ENCODE measurements at places on chromosomes 11 and 22.
A peak's percentile ranks its signal among the peaks of the same experiment; 100 is the strongest.

- no peak for DNase-seq
Measured at GRCh38 chr22:39418696-39419095, 19.1 kb downstream of the TAB1 start.

DNA sequence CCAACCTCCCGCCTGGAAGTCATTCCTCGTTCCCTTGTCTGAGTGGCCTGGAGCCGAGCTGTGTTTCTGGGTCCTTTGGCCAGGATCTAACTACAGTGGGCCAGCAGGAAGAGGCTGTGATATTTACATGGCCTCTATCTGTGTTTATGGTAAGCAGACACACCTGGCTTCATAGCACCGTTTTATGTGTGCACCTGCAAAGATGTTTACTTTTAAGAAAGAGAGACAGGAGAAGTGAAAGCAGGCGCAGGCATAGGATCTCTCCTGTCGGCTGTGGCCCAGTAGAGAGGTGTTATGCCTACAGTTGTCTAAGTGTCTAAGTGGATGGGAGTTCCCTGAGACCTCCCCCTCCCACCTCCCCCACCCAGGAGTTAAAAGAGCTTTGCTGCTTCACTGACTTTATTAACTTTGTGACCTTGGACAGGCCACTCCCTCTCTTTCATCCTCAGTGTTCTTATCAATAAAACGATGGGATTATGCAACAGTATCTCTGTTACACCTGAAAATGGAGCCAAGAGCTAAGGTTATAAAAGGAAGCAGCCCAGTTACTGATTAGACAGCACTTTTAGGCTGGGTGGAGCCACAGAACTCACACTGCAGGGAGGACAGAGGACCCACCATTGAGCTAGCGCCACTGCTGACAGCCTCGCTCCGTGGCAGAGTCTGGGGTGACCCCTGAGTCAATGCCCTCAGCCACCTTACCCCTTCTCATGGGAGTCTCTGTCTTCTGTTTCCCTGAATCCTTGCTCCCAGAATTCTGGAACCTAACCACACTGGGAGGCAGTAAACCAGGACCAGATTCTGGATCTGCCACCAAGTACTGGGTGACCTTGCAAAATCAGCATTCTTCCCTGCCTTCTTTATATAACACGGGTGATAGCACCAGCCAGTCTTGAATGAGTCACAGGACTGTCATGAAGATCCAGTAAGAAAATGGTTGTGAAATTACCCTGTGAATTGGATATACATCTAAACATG is 22.0 kb downstream of the ST14 start:
- DNase-seq = peak; percentile 53

- DNase-seq = no peak
Measured at GRCh38 chr11:1242289-1242688, 19.4 kb downstream of the MUC5B start.

GRCh38 chr11:117884994-117885393 is 8.5 kb upstream of the FXYD6 start:
- DNase-seq = no peak

- no peak for DNase-seq
Measured at GRCh38 chr11:59841514-59841913, 3.8 kb downstream of the CBLIF start.

- no peak for DNase-seq
Measured at GRCh38 chr11:80846442-80846841, 1405.6 kb upstream of the TENM4 start.

DNA sequence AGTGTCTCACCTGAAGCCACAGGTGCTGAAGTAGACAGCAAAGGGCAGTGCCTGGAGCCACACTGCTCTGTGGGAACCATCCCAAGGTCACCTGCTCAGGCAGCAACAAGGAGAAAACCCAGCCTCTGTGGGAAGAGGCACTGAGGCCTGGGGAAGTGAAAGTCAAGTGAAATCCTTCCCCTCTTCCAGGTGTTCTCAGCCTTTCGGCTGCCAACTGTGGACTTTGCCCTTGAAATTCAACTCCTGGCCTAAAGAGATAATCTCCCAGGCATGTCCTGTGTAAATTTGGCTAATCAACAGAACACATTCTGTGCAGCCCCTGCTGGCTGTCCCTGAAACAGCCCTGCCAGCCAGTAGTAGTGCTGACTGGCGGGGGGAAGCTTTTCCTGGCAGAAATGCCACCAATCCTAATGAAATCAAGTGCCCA is 112.1 kb downstream of the RPL27A start:
- DNase-seq = no peak

DNA sequence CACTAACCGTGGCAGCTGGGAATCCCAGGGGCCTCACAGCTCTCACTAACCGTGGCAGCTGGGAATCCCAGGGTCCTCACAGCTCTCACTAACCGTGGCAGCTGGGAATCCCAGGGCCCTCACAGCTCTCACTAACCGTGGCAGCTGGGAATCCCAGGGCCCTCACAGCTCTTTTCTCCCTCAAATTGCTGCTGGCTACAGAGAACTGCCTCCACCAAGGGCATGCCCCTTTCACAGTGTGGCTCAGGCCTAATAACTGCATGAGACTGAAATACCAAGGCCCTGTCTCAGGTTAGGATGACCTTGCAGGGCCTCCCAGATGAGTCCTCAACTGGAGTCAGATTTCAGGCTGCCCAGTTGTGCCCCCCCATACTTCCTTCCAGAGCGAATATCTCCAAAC is 35.1 kb upstream of the GGTLC2 start:
- DNase-seq = no peak

DNA sequence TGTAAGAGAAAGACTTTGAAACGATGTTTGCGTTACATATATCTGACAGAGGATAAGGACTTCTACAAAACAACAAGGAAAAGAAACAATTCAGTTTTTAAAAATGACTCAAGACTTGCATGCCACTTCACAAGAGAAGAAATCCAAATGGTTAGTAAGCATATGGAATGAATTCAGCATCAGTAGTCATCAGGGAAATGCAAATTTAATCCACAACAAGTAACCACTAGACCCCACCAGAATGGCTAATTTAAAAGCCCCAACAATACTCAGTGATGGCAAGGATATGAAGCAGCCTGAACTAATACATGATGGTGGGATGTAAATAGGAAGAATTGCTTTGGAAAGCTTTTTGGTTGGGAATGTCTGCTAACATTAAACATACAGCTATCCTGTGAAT is 142.6 kb downstream of the ATXN10 start:
- DNase-seq = no peak

DNA sequence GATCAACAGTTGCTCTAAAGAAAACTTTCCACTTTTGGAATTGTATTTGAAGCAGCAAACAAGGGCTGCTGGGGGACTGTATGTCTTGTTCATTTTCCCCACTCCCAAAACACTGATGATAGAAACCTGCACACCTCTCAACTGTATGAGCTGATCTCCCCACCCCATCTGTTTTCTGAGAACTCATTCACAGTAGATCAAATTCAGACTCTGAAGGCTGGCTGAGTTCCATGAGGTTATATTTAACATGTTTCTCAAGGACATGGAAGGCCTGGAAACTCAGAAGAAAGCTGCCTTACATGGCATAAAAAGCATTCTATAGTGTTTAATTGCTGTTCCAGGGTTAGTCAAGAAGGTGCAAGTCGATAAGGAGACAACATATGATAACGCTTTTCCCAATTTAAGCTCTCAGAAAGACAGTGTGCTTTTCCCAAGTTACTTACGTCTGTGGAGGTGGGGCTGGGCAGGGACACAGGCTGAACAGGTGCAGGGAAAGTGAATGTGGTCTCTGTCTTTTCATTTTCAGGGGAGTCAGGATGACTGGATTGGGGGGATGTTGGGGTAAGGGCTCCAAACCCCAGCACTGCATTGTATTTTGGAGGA is 23.0 kb downstream of the LARGE2 start:
- no peak for DNase-seq

- no peak for DNase-seq
Measured at GRCh38 chr11:113273720-113274119, 40.7 kb upstream of the TTC12 start.

GRCh38 chr11:27719546-27719925 is 19.3 kb upstream of the BDNF start:
- DNase-seq = no peak

DNA sequence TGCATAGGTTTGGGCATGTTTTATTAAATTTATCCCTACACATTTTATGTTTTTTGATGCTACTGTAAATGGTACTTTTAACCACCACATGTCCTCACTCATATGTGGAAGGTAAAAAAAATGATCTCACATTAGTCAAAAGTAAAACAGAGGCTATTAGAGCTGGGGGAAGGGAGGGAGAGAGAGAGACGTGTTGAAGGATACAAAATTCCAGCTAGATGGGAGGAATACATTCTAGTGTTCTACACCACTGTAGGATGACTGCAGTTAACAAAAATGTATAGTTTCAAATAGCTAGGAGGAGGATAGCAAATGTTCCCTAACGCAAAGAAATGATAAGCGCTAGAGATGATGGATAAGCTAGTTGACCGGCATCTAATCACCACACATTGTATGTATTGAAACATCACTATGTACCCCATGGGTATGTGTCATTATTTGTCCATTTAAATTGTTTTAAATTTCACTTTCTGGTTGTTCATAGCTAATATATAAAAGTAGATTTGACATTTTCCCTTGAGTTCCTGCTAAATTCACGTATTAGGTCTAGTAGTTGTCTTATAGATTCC is 9.9 kb upstream of the GNB1L start:
- no peak for DNase-seq

DNA sequence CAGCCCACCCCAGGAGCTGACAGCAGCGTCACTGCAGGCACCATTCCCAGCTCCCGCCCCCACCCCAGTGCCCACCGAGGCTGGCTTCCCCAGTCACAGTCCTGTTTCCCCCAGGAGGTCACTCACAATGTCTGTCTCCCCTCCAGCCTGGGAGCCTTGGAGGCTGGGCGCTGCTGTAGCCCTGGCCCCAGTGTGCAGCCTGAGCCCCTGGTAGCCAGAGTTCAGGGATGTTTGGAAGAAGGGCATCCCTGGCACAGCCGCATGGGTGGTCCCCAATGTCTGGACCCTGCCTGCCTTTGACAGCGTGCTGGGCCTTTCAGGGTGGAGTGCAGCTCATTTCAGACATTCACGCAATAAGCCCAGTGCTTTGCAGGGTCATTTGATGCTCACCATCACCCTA is 4.3 kb downstream of the CAPN5 start:
- DNase-seq = no peak

DNA sequence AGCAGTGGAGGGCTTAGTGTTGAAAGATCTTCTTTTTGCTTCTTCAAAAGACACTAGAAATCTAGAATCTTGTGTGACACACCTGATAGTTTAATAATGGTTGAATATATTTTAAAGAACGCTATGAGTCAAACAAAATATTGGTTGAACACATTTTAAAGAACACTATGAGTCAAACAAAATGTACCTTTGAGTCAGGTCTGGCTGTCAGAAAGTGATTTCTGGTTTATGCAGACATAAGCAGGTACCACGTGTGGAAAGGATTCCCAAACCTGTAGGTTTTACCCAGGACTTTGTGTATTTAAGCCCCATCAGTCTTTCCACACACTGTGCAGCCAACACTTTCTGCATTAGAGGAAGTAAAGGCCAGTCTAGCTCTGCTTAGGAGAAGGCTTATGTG is 366.7 kb upstream of the TENM4 start:
- no peak for DNase-seq

DNA sequence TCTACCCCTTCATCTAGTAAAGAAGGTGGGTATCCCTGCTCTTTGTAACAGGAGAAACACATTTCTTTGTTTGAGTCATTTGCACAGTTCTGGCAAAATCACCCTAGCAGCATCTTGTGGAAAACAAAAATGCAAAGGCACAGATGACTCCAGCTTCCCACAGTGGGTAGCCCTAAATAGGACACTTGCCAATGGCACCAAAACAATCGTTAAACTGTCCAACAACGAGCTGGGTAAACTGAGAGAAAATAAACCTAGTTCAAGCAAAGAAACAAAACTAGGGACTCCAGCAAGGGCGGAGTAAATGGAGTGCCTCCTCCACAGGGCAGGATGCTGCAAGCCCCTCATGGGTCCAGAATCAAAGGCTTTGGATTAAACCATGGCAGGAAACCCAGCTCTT is 239.5 kb downstream of the NTM start:
- no peak for DNase-seq

- no peak for DNase-seq
Measured at GRCh38 chr11:42779555-42779954, 532.2 kb upstream of the API5 start.
